H4 (cell line): ENCODE measurements at places on chromosomes 1 and 21.

DNA sequence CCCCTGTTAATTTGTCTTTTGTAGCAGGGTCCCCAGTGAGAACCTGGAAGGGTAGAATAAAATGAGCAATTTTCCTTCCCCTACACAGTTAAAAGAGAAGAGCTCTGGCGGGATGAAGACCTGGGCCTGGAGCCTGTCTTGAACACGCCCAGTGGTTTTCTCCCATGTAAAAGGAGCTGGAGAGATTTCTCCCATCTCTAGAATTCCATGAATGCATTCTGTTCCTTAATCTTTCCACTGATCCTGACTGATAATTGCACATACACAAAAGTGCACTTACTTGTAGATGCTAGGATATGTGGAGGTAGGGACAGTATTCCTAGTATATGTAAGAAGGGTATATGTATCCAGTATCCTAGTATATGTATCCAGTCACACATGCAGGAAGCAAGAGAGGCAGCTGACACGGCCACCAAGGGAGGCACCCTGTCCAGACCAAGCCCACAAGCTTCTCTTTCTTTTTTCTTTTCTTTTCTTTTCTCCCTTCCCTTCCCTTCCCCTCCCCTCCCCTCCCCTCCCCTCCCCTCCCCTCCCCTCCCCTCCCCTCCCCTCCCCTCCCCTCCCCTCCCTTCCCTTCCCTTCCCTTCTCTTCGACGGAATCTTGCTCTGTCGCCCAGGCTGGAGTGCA lies 11.9 kb upstream of the PKNOX1 start:
- DNase-seq: no peak

GRCh38 chr1:32920833-32921232 lies 19.6 kb upstream of the TMEM54 start:
- no peak for DNase-seq

DNA sequence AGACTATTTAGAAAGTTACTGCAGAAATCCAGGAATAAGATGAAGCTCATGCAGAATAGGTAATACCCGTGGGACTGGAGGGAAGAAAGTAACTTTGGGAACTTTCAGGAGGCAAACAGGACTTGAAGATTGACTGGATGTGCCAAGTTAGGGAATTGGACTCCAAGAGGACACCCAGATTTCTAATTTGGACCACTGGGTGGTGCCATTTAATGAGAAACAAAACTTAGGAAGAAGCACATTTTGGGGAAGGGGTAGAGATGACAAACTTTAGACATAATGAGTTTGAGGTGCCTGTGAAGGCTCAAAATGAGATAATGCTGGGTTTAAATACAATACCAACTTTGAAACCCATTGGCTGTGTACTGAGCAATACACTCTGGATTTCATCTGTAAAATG lies 3.3 kb upstream of the B4GALT3 start:
- no peak for DNase-seq

DNA sequence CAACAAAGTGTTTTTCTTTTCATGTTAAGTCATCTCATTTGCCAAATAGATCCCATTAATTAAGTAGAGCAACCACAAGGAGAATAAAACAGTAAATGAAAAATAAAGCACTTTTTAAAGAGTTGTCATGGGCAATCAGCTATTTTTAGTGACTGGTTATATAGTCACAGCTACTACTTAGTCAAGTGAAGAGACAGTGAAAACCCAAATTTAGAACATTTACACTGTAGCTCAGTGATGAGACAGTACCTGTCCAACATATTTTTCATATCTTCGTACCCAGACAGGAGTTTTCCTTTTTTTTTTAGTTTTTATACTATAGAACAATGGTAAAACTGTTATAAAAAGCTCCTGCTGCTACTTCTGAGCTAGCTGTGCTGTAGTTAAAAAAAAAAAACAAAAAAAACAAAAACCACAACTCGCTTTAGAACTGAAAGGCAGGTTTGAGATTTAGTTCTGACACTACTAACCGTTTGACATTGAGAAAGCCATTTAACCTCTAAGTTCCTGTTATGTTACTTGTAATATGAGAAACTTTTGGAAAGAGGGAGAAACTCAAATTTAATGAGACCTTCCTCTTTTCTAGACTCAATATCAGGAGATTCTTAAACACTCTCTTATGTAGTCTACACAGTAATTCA lies 777.5 kb downstream of the ADGRL2 start:
- no peak for DNase-seq

GRCh38 chr1:109543988-109544735 lies 4.3 kb upstream of the GNAI3 start:
- no peak for DNase-seq

DNA sequence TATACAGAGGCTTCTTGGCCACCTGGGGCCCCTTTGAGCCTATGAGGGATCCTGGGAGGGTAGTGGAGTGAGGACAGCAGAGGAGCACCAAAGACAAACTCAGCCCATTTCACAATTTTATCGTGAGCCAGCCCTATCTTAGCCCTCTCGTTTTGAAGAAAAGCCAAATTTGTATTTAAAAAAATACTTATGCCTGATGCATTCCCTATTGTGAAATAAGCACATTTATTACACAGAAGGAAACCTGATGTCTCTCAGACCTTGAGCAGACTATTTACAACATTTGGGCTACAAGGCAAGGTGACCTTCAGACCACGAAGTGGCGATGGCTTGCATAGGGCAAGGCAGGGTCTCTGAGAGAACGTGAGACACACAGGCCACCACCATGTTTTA lies 41.3 kb upstream of the H6PD start:
- DNase-seq: no peak

- no peak for DNase-seq
Observed at GRCh38 chr1:68308034-68308433, 75.7 kb upstream of the WLS start.

DNA sequence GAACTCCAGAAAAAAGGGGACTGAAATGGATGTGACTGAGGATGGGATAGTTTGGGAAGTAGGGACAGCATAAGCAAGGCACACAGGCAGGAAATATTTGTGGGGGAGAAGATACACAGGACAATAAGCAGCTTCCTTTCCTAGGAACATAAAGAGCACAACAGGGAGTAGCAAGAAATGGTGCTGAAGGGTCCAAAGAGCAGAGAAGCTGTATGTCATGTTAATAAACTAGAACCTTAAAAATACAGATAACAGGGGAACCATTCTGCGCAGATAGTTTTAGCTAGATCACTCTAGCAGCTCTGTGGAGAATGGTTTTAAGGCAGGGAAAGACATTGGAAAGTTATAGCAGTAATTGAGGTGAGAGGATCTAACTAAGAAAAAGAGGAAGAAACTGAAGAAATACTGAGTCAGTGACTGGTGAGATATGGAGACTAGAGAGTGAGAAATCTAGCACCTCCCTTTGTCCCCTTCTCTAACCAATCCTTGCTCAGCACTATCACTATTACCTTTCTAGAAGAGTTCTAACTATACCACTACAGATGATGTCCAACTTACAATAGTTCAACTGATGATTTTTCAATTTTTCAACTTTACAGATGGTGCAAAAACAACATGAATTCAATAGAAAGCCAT lies 95.0 kb downstream of the CDC42BPA start:
- DNase-seq: no peak

DNA sequence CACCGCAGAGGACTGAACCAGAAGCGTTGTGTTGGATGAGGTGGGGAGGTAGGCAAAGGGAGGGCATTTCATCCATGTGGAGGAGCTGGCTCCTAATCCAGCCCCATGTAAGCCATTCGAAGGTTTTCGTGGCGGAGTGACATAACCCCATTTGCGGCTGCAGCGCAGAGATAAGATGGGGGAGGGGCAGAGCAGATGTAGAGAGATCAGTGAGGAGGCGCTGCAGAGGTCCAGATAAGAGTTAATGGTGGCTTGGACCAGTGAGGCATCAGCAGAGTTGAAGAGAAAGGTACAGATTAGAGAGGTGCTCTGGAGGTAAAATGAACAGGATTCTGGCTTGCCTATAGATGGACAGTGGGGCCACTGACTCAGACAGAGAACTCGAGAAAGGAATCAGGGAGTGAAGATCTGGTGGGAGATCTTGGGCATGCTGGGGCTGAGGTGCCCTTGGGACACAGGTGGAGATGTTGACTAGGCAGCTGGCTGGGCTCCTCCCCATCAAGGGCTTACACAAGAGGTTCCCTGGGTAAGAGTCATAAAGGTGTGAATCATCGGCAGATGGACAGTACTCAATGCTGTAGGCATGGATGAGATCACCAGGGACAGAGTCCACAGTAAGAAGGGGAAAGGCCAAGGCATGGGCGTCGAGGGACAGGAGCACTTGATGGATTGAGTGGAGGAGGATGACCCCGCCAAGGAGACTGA lies 7.8 kb upstream of the PTPRF start:
- peak; percentile 33 for DNase-seq

- DNase-seq: no peak
Observed at GRCh38 chr1:200518524-200518923, 102.0 kb downstream of the KIF14 start.

- no peak for DNase-seq
Observed at GRCh38 chr1:157457279-157457678, 95.0 kb downstream of the FCRL5 start.
